Stimulated activated CD4-positive, alpha-beta T cell treated with anti-CD3 and anti-CD28 coated beads, Interleukin-4, amount 100 ng/mL, for 48 hours (primary cell): ENCODE measurements at places on chromosomes 7 and 10.

DNA sequence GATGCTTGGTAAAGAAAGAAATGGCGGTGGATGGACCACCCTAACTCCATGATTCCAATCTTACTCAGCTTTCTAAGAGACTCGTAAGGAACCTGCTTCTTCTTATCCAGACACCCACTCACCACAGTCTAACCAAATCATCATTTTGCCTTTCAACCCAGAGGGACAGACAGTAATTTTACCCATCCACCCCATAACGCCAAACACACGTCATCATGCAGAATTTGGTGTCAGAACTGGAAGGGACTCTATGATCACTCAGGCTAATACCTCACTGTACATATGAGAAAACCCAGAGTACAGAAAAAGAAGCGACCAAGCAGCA, 388 bp downstream of the ECD start:
- DNase-seq, result no peak

- DNase-seq, result no peak
Observed at GRCh38 chr7:30984359-30985107, 20.8 kb downstream of the GHRHR start.

DNA sequence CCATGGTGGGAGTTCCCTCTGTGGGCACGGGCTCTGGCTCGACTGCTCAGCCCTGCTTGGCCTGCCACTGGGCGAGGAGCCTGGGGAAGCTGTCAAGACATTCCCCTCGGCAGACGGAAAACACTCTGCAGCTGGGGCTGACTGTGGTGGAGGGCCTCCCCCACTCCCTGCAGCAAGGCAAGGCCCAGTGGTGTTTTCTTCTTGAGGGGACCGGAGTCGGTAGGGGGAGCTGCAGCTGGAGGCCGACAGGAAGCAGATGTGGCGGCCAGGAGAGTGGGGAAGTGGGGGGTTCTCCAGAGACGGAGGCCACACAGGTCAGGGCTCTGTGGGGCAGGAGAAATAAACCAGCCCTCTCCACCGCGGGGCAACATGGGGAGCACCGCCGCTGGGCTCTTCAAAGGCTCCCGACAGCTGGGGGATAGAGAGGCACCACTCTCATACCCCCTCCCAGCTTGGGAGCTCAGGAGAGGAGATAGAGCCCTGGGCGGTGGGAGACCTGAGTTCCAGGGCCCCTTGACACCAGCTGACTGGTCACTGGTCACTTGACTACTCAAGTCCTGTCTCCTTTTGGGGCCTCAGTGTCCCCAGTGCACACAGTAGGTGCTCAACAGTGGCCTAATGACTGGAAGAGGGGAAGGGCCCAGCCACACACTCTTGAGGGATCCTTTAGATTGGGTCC, 43.4 kb downstream of the PPIF start:
- no peak for DNase-seq

DNA sequence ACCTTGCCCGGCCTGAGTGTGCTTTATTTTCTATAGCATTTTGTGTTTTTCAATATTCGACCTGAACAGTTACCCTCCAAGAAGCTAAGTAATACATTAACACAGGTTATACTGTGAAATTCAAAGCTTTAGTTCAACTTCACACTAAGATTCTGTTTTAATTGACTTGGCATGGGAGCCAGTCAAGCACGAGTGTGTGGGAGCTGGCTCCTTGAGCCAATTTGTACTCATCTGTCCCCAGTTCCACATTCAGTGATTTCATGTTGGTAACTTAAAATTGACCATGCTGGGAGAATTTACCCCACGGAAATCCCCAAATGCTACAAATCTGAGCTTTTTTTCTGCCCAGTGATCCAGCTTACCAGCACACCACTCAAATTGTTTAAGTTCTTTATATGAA, 20.3 kb downstream of the TSPAN12 start:
- DNase-seq, result no peak

- no peak for DNase-seq
Observed at GRCh38 chr10:34816085-34816496, 995 bp upstream of the PARD3 start.

DNA sequence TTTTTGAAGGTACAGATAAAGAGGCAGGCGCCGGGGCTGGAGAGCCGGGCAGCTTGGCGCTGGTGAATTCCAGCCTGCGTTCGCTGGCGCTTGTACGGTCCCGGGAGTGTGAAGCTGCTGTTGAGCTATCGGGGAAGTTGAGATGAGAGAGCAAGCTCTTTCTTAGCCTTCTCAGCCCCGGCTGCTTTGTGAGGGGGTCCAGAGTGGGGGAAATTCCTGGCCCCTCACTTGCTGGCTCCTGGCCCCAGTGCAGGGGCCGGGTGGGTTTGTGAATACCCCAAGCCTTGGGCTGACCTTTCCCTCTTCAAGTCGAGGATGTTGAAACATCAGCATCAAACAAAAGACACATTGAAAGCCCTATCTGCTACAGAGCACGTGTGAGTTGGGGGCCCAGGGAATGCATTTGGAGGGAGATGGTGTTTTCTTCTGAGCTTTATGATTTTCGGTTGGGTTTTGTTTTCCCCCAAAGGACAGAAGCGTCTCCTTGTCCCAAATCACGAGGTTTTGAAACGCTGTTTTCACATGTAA, 2.7 kb downstream of the ZMIZ1 start:
- DNase-seq, result no peak

- DNase-seq, result no peak
Observed at GRCh38 chr10:45451407-45451806, 77.4 kb downstream of the ALOX5 start.

GRCh38 chr10:64350665-64351064, 829.5 kb downstream of the REEP3 start:
- no peak for DNase-seq

DNA sequence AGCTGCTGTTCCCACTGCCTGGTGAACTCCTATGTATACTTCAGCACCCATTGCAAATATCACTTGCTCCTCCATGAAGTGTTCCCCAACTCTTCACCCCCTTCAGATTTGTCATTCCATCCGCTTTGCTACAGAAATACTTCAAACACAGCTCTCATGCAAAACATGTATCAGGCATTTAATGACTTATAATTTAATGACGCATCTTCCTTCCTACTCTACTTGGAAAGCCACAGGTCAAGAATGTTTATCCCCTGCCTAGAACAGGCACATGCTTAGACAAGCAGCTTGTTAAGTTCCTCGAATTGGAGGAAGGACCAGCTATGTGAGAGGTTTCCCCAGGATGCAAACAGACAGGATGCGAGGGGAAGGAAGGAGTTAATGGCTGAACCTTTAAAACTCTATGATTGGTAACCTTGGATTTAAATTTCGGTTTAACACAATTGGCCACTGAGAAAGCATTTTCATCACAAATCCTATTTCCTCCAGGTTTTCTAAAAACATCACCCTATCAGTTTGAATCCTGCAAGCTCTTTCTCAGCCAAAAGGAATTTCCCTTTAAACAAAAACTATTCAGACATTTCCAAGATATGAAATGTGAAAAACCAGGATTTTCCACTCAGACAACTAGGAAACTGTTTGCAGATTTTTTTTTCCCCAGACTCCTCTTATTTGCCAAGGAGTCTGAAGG, 11.5 kb downstream of the CREB3L2 start:
- no peak for DNase-seq

DNA sequence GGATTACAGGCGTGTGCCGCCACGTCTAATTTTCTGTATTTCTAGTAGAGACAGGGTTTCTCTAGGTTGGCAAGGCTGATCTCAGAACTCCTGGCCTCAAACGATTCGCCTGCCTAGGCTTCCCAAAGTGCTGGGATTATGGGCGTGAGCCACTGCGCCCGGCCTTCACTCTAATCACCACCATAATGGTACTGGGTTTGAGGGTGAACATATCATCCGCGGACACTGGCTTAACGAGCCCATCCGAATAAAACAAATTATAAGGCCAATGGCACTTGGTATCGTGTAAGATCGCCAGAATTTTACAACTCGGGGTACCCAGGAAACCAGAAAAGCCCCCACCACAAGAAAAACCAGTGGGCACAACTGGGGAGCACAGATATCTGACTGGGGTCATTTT, 580 bp downstream of the FAM200A start:
- DNase-seq, result no peak

- no peak for DNase-seq
Observed at GRCh38 chr10:130812381-130813148, 499.0 kb downstream of the TCERG1L start.

- no peak for DNase-seq
Observed at GRCh38 chr10:33211106-33211878, 123.2 kb downstream of the NRP1 start.

DNA sequence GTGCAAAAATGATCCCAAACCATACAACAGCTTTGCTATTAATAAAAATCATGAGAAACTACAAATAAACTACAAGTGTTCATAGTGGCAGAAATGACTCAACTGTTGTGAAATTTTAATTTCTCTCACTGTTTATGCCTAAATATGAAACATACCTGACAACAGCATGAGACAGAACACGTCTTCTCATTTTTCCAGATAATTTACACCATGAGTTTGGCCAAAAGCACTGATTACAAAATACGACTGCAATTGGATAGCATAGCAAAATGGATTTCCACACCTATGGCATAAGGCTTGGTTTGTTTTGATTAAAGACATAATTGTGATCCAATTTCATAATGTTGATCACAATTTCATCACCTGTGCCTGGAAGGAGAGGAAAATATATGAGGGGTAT, 608.6 kb downstream of the GATA3 start:
- no peak for DNase-seq

DNA sequence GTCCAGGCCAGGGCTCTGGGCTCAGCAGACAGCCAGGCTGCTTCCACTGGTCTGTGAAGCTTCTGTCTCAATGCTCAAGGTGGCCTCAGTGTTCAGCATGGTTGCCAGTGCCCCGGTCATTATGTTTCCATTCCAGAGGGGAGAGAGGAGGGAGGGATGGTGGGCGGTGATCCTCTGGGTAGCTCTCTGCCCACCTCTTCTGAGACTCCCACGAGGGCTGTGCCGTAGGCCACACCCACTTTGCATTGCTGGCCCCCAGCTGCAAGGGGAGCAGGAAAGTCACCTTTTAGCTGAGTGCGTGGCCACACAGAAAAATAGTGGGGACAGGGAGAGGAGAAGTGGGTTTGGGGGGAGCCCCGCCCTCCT, 42.5 kb downstream of the FOXK1 start:
- no peak for DNase-seq

- no peak for DNase-seq
Observed at GRCh38 chr10:97101166-97101940, 84.4 kb downstream of the SLIT1 start.

DNA sequence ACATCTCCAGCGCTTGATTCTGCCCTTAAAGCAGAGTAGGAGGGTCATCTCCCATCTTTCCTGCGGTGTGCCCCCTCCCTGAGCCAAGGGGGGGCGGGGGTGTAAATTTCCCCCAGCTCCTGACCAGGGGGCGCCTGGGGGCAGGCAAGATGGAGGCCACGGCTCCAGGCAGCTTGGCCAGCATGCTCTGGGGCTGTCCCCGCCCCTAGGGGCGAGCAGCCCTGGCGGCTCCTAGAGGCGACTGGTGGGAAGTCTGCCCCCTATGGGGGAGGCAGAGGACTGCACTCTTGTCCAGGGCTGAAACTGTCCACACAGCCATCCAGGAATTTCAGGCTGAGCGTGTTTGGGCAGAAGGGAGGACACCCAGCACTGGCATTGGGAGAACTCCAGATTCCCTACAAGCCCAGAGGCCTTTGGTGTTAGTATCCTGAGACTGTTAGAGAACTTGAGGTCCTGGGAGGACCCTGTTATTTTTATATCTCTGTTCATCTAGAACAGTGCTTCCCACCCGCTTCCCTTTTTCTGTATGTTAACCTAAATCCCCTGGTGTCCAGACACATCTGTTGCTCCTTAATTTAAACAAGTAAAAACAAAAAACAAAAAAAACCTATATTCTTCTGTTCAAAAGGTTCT, 4.6 kb downstream of the STRA8 start:
- DNase-seq, result no peak

DNA sequence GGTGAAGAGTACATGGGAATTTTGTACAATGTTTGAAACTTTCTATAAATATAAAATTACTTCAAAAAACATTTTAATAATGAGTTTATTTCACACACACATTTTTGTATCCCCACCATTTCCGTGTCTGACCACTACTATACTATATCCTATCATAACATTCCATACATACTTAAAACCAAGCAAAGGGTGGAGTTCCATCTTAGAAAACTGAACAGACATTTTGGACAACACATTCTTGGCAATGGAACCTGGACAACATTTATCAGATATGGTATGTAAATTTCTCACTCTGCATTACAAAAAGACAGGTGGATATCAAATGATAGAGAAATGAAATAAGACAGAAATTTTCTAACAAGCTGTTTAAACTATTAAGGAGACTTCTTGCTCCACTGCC, 168.9 kb downstream of the TWIST1 start:
- DNase-seq, result no peak

- no peak for DNase-seq
Observed at GRCh38 chr7:133778472-133778871, 348.7 kb upstream of the LRGUK start.

DNA sequence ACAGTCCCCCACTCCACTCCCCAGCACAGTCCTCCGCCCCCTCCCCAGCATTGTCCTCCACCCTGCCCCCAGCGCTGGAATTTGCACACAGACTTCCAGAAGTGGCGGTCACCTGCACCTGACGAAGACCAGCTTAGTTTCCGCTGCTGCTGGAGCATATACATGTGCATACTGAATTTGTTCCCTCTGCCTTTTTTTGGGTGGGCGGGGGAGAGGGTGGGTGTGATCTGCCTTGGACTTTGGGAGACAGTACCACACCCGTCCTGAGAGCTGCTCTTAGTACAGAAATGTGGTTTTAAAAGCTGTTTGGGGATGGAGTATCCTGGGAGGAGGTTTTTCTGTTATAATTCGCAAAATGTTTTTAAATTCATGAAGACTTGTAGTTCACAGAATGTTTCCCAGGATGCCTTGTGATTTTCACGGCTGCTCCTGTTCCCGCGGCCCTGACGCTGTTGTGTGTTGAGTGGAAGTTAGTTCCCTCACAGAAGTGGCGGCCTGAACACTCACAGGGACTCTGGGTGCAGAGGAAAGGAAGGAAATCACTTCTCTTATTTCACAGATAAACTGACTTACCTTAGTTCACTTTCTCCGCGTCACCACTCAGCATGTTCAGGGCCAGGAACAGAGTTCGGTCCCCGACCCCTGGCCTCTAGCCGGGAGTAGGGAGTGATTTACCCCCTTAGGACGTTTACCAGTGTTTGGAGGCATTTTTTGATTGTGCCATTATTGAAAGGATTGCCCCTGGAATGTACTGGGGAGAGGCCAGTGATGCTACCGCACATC, 18.6 kb downstream of the PFKP start:
- no peak for DNase-seq

DNA sequence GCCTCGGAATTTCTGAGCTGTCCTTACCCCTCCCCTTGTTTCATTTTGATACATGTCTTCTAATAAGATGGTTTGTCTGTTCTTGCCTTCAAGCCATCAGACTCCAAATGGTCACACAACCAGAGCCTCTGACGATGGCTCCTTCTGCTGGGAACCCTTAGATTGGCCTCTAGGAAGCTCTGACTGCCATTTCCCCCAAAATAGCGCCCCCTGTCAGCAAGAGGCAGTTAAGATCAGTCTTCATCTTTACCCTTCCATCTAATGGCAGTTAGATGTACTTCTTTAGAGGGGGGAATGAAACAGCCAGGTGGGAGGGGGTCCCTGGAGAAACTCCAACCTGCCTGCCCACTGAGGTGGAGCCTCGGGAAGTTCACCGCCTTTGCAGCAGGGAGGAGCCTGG, 85.8 kb upstream of the GPR22 start:
- no peak for DNase-seq
